SHP77 treated with DMSO at 0.1 percent for 48 hours (cell line): ENCODE measurements at places on chromosomes 2 and 18.

- DNase-seq = no peak
Observed at GRCh38 chr2:233794128-233794658, 16.1 kb downstream of the MROH2A start.

DNA sequence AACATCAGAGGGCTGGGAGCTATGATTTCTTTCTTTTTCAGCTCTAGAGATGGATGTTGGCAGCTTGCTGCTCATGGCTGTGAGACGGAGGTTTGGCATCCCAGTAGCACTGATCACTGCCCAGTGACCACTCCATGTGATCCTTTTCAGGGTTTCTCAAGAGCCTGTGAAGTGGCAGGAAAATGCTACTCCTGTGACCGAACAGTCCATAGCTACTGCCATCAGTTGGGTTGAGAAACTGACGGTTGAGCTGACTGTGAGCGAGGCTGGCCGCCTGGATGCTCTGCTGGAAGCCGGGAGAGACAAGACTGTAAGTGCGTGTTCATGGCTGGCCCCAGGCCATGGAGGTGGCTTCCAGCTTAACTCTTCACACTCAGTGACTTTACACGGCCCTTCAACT is 34.2 kb downstream of the VWA3B start:
- no peak for DNase-seq

- DNase-seq = no peak
Observed at GRCh38 chr18:60248336-60249330, 123.9 kb downstream of the MC4R start.

GRCh38 chr18:45829855-45830254 is 4.4 kb downstream of the SIGLEC15 start:
- no peak for DNase-seq

DNA sequence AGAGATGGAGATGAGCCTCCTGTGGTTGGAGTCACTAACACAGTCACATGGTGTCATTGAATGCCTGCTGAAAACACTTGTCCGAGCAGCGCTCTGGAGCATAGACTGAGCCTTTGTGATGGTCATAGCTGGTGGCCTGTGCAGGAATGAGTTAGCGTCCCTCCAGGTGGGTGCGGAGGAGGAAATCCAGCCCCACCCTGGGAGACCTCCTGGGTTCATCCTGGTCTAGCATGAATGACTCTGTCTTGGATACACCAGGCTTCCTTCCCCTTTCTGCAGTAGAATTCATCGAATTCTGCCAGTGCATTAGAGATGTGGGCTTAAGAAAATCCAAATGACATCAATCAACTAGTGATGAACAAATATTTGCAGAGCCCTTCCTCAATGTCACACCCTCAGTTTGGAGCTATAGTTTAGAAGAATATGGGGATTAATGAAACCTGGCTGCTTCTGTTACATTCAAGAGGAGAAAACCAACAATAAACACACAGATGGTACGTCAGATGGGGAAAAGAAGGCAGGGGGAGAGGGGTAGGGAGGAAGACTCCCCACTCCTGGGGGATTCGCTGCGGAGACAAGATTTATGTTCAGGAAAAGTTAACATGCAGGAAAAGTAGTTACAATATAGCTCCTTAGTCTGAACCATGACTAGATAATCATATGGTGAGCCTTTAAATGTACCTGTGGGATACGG is 136.7 kb downstream of the DDX1 start:
- no peak for DNase-seq

DNA sequence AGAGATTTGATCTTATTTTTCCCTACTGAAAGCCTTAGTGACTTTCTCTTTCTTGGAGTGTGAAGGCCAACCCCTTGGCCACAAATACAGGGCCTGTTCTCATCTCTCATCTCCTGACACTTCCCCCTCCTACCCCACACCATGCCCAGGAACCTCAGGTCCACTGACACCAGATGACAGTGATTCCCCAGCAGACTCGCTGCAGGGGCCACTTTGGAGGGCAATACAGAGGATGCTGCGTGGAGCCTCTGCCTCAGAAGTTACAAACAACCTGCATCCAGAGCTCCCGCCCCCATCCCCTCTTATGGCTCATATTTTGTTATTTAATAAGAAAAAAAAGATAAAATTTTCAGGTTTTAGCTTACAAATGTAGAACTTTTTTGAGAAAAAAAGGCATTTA is 70.1 kb upstream of the LGALSL start:
- no peak for DNase-seq

- DNase-seq = no peak
Observed at GRCh38 chr2:20669562-20670314, 2.8 kb downstream of the GDF7 start.

DNA sequence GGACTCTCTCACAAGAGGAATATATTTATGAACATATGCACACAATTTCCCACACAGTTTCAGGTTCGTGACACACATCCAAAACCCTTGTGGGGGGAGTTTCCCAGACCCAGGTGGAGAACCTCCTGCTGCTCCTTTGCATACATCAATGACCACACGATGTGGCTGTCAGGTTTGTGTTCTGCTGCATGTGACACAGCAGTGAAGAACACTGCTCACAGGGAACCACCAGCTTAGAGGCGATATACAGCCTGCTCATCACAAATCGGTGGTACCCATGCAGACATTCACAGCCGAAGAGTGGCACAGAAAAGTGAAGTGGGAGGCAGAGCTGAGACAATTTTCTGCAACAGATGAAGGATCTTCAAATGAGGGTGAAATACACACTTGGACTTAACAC is 175.6 kb upstream of the ZFP36L2 start:
- no peak for DNase-seq

DNA sequence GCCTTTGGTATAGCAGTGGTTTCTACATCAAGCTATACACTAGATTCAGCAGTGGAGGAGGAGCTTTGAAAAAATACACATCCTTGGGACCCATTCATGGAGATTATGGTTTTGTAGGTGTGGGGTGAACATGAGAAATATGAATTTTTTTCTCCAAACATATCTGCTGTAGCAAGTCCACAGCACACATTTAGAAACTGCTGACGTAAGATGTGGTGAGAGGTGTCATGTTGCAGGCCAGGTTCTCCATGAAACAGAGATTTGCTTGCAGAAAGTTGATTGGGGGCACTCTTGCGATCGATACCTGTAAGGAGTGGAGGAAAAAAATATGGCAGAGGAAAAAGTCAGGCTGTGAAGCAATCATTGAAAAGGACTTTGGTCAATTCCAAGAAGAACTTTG is 67.9 kb downstream of the FASTKD2 start:
- DNase-seq = no peak

DNA sequence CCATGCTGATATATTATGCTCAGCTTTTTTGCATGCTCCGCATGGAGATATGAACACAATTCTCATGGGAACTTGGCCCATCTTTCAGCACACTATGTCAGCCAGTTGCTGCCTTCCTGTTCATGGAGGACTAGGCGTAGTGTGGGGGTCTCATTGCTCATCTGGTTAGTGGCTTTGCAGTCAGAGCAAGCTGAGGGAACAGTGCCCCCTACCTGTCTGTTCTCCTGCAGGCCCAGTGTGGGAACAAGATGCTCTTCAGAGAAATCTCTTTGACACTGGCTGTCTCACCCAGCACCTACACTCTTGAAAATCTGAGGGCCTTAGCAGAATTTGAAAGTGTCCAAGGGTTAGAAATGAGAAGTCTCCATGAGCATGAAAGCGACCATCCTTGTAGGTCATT is 47.1 kb downstream of the SPTBN1 start:
- DNase-seq = peak; percentile 12

- DNase-seq = no peak
Observed at GRCh38 chr2:190214426-190215194, 105.0 kb downstream of the HIBCH start.

DNA sequence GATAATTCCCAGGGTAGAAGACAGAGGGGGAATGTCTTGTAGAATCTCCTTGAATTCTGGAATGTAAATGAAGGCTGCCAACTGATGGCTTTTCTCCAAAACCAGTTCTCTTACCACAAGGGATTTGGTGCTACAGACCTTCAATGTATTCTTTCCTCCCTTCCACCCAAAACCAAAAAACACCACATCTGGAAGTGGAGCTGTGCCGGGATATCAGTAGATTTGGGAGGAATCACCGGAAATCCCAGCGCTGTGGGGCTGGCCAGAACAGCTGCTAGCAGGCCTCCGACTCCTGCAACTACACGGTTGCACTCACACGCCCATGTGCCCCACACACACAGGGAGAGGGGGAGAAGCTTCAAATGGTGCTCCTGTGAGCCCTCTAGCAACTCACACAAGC is 45.7 kb downstream of the RPL31 start:
- DNase-seq = no peak

GRCh38 chr18:9321736-9322135 is 12.8 kb upstream of the TWSG1 start:
- no peak for DNase-seq

- no peak for DNase-seq
Observed at GRCh38 chr18:6221602-6222014, 193.1 kb downstream of the L3MBTL4 start.

GRCh38 chr2:19547321-19547720 is 188.9 kb upstream of the OSR1 start:
- DNase-seq = no peak

GRCh38 chr2:86066007-86066578 is 39.6 kb downstream of the POLR1A start:
- DNase-seq = no peak

GRCh38 chr18:10006311-10006893 is 92.6 kb downstream of the VAPA start:
- peak; percentile 21 for DNase-seq
